ENCODE measurements at places on chromosomes 16 and 17. TPM values are rescaled to one million over a fixed set of nuclear protein-coding genes. Genes with fewer than 3 reads are reported as not detected.

ABI3 gene
- not detected for total RNA-seq

TK1 gene
- total RNA-seq = 4.1 TPM

OR1A1 gene
- not detected for total RNA-seq

CTCF gene
- total RNA-seq = 61.7 TPM

EMP2 gene
- total RNA-seq = 3.1 TPM

IGSF6 gene
- 1.6 TPM for total RNA-seq

AP2B1 gene
- total RNA-seq = 190 TPM

EPN3 gene
- total RNA-seq = 0.63 TPM

LHX1 gene
- total RNA-seq = not detected
